ENCODE measurements at places on chromosomes 4 and X.

DNA sequence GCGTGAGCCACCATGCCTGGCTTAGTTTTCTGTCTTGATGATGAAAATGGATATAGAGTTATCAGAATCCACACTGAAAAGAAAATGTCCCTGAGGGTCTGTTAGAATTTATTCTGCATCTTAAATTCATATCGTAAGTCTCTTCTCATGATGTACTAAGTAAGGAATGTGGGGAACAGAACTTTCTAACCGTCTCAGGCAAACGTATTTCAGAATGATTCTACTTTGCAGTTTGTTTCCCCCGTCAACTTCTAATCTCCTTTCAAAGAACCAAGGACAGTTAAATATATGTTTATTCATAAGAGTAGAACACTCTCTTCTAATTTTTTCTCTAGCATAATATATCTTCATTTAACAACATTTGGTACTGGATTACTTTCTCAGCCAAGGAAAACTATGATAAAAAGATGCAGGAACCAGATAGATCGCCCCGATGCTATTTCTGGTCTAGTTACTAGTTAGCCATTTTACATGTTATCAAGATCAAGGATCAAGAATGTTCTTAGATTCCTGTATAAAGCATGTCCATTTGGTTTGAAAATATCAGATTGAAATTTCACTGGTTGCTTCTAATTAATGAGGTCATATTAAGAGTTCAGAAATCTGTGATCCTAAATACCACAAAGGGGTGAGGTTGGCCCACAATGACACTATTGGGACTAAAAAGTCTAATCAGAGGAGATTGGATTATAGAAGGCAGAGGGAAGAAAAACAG is 49.5 kb downstream of the METTL14 start:
- no peak for DNase-seq

DNA sequence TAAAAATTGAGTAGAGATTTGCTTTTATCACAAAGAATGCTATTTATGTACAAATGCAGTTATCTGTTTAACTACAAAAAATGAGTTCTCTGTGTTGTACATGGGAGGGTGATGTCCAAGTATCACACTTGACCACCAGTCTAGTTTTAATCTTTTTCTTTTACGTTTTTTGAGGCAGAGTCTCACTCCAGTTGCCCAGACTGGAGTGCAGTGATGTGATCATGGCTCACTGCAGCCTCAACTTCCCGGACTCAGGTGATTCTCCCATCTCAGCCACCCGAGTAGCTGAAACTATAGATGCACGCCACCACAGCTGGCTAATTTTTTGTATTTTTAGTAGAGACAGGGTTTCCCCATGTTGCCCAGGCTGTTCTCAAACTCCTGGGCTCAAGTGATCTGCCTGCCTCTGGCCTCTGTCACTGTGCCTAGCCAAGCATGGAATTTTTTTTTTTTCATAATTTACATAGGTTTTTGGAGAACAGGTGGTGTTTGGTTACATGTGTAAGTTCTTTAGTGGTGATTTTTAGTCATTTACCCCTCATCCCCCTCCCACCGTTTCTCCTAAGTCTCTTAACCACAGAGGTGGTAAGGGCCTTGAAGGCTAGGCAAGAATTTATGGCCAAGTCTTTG is 47.9 kb upstream of the RPA4 start:
- DNase-seq, result no peak

DNA sequence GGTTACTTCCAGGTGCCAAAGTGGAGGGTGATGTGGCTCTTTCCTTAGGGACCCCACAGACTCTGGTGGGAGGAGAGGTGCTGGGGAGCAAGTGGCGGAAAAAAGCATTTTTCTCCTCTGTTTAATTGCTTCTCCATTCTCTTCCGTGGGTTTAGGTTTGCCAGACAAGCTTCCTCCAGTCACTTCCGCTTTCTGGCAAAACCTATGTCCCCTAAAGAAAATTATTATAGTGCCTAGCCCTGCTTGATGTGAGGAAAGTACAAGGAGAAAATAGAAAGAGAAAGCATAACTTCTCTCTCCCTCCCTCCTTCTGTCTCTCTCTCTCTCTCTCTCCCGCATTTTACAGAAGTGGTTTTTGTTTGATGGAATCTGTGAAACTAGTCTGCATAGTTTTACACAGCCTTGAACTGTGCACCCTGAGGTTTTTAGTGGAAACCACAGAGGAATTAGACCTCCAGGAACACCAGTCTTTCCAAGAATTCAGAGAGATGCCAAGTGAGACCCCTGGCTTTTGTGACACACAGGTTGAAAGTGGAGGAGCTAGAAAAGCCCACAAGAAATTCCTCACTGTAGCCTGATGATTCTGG is 231.1 kb upstream of the ANXA3 start:
- DNase-seq, result no peak

GRCh38 chr4:123419885-123420755 is 23.5 kb downstream of the SPRY1 start:
- DNase-seq, result peak; percentile 38

DNA sequence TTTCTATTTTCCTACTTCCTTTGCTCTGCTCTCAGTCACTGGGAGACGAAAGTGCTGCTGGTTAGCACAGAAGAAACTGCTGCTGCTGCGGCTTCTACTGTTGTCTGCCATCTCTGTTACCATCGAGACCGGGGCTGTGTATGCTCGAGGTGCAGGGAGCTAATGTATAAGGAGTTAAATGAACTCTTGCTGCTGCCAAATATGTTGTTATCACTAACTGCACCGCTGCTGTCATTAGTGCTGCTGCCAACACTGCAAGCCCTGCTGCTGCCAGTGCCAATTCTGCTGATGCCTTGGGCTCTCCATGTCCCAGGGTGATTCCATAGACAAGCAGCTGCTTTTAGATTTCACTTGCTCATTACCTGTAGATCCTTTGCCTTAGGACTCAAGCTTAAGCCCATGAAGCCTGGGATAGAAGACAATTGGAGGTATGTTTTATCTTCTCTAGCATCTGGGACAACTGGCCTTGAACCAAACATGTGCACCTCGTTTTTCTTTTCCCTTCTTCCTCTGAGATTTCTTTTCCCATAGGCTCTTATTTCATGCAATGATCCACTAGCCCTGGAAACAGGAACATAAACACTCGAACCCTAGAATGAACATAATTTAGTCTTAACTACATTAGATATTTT is 107.8 kb downstream of the CCSER1 start:
- DNase-seq, result no peak

DNA sequence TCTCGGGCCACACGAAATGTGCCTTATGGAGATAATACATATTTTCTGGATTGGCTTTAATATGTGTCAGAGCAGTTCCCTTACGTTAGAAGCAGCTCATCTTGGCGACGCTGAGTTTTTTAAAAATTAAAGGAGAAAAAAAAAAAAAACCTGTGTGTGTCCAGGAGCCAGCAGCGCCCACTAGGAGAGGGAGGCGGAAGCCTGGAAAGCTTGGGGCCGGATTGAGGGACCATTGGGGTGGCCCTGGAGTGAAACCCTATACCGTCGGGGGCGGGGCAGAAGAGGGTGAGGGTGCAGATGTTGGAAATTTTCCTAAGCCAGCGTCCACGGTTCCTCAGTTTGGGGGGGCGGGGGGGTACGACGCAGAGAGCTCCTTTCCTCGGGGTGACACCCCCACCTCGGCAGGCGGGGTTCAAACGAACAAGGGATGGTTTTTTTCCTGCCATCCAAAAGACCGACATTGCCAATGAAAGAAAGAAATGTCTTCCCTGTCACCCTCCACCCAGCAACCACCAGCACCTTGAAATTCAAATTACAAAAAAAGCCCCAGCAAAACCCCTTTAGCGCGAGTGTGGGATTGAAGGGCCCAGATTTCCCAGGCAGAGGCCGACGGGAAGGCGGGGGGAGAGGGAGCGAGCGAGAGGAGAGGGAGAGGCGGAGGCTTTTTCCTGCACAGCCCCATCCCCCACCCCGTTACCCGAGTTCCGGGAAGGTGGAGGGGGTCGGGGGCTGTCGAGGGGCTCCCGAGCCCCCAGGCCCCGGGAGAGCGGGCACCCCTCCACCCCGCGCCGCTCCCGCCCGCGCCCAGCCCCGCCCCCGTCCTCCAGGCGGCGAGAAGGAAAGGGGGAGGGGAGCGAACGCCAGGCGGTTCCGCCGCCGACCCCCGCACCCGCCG is 859 bp downstream of the SMARCA1 start:
- peak; percentile 4 for DNase-seq

Measured in stimulated activated naive CD8-positive, alpha-beta T cell treated with anti-CD3 and anti-CD28 coated beads, Interleukin-15, Interleukin-2, amounts not matched to agents 100 U/mL and 50 U/mL, for 24 hours (primary cell).